ENCODE measurements at places on chromosomes 13 and 19.

DNA sequence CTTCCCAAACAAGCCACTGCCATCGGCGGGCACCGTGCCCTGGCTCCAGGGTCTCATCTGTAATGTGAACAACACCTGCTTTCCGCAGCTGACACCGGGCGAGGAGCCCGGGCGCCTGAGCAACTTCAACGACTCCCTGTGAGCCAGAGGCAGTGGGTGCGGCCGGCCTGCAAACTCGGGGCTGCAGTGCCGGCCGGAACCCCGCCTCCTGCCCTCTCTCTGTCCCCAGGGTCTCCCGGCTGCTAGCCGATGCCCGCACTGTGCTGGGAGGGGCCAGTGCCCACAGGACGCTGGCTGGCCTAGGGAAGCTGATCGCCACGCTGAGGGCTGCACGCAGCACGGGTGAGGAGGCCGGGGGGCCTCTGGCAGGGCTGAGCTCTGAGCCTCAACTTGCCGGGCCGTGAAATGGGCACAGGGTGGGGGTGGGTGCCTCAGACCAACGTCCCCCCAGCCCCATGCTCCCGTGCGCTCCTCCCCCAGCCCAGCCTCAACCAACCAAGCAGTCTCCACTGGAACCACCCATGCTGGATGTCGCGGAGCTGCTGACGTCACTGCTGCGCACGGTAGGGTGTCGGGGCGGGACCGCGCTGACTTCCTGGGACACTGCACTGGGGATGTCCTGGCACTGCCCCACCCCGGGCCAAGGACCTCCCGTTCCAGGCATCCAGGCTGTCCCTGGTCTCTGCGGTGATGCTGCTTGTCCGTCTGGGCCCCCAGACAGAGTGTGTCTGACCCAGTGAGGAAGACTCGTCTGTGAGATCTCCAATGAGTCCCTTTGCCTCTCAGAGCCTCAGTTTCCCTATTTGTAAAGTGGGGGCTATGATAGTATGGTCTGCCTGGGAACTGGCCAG lies 2.2 kb downstream of the ABCA7 start:
- no peak for DNase-seq

DNA sequence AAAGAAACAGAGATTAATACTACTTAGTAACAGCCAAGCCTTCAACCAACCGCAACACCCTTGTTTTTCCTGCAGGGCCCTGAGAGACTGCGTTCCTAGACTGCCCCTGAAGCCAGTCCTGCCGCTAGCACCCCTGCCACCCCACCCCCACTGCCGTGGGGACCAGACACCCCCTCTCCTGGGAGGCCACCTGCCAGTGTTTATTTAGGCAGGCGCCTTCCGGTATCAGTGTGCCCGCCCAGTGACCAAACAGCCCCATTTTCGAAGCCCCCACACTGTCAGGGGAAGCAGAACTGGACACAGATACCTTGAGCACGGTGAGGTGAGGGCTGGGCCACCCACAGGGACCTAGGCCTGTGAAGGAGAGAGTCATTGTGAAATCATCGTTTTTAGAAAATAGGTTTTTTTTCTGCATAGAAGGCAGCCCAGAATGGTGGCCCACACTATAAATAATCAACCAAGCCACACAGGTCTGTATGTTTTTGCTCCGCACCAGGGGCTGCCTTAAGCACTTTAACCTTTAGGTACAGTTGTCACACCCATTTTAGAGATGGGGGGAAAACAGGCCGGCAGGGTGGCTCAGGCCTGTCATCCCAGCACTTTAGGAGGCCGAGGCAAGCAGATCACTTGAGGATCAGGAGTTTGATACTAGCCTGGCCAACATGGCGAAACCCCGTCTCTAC lies 3.5 kb upstream of the TLE5 start:
- DNase-seq: no peak

- no peak for DNase-seq
Observed at GRCh38 chr13:36570489-36570888, 103.3 kb upstream of the SERTM1 start.

DNA sequence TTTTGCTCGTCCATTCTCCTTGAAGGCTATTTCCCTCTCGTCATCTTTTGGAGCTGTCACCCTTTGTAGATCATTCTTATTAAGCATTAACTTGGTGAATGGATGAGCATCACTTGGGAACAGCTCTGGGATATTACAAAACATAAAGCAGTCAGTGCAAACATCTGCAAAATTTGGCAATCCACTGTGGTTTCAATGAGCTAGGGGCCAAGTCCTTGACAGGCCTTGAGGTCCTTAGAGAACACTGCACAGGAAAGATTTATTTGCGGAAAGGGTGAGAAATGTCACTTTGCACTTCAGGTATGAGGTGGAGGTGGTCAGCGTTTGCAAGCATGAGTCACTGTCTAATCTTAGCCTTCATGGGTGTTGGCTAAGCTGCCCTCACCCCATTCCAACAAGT lies 239.7 kb upstream of the MAB21L1 start:
- no peak for DNase-seq

- DNase-seq: no peak
Observed at GRCh38 chr13:29196409-29197074, 376.4 kb downstream of the MTUS2 start.

- DNase-seq: no peak
Observed at GRCh38 chr19:10404888-10405820, 1.8 kb upstream of the CDC37 start.

DNA sequence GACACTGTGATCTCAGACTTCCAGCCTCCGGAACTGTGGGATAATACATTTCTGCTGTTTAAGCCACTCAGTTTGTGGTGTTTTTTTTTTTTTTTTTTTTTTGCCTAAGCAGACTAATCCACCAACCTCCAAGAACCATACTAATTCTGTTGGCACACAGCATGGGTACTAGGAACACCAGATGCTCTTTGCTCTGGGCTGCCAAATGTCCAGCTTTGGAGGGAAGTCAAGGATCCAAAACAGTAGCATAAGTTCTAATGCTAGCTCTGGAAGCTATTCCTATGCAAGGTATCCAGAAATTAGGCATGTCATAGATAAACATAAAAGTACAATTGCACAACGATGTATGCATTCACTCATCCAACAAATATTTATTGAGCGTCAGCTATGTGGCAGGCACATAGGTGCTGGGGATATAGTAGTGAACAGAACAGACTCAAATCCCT lies 64.5 kb upstream of the WDFY2 start:
- DNase-seq: no peak

DNA sequence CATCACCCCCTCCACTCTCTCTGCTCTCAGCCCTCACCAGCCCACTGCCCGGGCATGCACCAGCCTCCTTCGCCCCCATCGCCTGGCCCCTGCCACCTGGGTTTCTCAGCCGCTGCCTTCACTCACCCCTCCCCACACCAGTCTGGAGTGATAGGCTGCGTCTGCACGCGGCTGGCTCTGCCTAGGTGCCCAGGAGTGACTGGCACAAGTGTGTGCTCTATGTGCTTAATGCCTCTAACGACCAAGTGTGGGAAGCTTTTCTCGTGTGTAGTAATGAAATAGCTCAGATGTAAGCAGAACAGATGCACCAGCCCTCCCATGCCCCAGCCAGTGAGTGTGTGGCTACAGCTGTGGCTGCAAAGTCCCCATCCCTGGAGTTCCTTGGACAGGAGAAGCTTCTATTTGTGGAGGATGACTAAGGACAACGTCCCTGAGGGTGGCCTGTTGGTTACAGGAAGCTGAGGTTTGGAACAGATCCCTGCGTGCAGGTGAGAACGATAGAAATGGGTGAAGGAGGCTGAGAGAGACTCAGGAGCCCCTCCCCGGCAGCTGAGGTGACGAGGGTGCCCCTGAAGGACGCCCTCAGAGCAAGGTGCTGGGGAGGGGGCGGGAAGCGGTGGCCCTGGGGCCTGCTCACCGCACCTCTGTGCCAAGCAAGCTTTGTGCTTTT lies 35.6 kb downstream of the ATP11A start:
- DNase-seq: peak; percentile 35

- DNase-seq: no peak
Observed at GRCh38 chr19:2551172-2551863, 75.4 kb downstream of the GADD45B start.

DNA sequence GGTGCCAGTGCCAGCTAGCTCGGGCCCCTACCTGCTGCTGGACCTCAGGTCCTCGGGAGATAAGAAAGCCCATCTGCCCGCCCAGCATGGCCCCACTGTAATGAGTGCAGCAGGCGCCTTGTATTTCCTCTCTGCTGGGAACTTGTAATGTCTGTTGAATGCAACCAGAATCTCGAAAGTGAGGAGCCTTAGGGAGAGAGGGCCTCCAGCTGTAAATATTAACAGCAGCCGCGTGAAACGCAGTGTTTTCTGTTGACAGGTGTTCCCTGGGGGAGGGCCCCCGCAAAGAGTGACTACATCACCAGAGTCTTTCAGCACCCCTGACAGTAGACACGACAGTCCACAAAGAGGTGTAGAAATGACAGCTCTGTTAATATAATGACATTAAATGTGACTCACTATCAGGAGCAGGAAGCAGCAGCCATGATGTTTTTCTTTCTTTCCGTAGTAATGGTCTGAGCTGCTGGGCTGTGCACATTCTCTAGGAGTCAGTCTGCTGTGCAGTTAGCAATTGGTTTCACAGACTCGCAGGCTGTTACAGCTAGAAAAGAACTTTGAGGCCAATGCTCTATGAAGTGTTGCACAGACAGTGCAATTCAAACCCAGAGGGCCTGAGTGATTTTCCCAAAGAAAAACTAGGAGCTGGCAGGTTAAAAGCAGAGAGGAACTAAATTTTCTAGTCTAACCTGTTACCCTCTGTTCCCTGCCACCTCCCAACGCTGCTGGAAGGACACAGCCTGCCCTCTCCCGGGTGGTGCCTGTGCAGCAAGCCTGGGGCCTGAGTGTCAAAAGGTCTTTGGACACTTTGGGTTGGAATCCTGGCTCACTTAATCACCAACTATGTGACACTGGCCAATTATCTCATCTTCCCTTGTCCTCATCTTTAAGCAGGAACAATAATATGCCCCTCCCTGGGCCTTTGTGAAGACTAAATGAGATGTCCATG lies 58.6 kb upstream of the WASF3 start:
- no peak for DNase-seq

DNA sequence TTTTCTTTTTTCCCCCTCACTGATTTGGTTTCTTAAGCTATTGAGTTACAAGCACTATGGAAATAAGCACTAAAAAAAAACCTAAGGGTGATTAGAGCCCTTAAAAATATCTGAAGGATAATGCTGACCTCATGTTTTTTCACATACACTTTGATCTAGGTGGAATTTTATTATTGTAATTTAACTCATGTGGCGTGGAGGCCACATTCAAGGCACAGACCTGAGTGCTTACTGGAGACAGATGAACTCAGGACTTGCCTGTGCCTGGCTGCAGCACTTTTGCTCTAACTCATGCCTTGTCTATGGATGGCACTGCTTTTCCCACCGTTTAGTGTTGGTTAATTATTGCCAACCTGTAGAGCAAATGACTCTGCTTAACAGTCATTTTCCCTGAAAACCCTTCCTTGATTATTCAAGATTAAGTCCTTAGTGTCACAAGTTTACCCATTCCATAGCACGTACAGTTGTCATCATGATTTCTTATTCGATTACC lies 541.4 kb downstream of the GPC6 start:
- no peak for DNase-seq

- no peak for DNase-seq
Observed at GRCh38 chr19:48186015-48186414, 15.5 kb downstream of the ZSWIM9 start.

GRCh38 chr13:56347014-56347413 lies 793.7 kb upstream of the PRR20A start:
- no peak for DNase-seq

DNA sequence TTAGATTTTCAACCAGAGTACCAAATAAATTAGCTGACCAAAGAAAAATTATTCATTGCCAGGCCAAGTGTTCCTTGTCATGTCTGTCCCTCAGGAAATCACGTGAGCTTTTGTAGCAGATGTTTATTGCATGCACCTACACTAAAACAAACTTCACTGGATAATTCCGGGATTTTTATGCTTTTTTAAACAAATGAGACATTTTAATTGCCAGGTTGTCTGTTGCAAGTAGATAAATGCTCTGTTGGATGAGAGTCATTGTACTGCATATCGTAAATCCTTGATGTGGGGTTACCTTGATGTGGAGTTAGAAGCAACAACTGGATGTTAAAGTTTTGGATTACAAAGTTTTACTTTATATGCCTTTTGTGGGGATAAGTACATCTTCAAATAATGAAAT lies 1187.7 kb upstream of the PCDH9 start:
- DNase-seq: no peak

DNA sequence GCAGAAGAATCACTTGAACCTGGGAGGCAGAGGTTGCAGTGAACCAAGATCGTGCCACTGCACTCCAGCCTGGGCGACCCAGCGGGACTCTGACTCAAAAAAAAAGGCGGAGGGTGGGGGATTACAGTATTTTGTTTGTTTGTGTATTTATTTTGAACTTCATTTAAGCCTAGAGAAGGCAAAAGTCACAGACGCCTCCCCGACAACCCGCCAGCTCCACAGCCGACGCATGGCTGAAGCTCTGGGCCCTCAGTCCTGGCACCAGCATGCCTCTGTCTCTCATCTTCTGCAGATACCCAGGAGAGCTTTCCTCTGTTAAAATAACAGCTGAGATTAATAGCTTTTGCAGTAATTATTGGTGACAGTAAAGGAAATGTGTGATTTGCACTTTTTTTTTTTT lies 17.2 kb upstream of the PDCD5 start:
- DNase-seq: no peak

DNA sequence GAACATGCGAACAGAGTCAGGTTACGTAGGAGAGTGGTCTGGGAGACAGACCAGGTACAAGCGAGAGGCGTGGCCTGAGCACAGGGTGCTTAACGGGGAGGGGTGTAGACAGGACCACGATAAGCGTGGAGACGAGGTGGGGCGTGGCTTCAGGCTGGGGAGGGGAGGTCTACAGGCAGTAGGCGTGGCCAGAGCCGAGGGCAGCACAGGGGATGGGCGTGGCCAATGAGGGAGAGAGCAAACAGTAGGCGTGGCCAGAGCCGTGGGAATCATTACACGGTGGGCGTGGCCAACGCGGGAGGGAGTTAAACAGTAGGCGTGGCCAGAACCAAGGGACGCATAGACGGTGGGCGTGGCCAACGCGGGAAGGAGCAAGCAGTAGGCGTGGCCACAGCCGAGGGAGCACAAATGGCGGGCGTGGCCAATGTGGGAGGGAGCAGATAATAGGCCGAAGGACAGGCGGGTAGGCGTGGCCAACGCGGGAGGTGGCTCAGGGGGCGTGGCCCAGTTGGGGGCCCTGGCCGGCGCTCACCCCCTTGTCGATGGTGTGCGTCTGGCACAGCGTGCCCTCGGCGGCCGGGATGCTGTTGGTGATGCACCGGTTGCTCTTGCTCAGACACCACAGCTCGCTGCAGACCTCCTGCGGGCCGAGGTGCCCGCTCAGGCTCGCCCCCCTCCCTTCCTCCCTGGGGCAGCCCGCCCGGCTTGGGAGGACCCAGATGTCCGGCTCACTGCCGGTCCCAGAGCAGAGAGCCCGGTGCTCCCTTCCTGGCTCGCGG lies 15.2 kb upstream of the MYO1F start:
- peak; percentile 78 for DNase-seq

- DNase-seq: no peak
Observed at GRCh38 chr13:113231306-113232207, 22.1 kb downstream of the CUL4A start.

DNA sequence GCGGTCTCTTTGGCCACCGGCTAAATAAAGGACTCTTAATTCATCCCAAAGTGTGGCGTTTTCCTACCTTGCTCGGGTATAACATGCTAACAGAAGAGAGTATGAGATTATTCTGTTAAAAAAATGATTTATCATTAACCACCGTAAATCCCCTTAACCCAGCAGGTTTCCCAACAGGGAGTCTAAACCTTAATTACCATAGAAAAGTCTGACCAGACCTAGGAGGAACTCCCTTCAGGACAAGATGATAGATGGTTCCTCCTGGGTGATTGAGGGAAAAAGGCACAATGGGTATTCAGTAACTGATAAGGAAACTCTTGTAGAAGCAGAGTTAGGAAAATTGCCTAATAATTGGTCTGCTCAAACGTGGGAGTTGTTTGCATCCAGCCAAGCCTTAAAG lies 193.7 kb downstream of the ZNF737 start:
- DNase-seq: no peak

GRCh38 chr13:81990652-81991051 lies 1649.7 kb upstream of the SPRY2 start:
- no peak for DNase-seq

All from head of caudate nucleus (tissue), 42 donors.